ENCODE measurements at places on chromosomes 4 and X.

DNA sequence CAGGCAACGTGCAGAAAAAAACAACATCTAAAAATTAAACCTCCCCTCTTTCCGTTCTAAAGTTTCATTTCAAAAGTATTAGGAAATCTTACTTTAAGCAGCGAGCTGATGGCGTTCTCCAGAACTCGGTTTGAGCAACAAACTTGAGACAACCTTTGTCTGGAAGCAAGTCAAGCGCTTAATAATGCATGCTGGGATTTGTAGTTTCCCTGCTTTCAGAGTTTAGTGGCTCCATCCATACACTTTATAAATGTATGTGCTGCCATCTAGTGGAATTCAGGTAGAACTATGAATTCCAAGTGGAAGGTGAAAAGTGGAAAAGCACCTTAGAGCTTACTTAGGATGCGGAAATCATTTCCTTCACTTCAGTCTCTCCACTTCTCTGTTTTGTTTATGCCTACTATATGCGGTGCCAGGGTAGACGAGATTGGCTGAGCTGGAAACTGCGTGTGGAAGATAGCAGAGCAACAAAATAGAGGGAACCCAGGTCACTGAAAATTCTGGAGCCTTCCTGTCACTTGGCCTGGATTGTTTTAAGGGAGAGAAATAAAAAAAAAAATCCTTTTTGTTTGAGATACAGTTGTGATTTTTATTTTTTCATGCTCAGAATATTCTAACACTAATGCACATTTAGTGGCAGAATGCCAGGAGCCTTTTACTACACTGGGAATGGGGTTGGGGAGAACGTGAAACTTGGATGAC, at the start of gene BDH2:
Gene BDH2, minus strand, starts transcription at position 144 of the 702 bp plus-strand sequence. CDS start 3,580 bp downstream, outside the sequence.
- DNase-seq: peak; percentile 10

GRCh38 chrX:41686788-41687187, 2.0 kb upstream of the GPR34 start:
- no peak for DNase-seq

DNA sequence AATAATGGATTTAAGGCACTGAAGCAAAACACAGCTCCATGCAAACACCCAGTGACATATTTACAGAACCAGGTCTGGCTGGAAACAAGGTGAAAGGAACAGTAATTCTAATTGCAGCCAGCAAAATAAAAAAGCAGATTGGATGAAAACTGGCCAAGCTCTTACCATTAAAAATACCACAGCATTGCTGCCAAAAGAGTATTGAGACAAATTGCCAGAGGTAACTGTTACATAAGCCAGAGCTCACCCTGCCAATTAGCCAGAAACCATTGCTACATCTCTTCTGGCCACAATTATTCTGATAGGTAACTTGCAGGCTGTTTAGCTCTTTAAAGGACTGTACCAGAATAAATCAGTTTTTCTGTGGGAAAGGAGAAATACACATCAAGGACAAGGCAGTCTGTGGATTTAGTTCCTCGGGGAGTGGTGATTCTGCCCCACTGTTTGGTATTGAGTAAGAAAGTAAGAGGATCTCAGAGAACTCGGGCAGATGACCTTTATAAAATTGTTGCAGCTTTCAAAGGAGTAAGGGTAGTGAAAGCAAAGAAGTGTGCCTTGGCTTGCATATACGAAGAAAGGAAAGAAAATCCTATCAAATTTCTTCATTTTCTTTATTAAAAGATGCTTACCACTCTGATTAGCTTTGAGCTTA, 369.5 kb downstream of the PPP3CA start:
- no peak for DNase-seq

- no peak for DNase-seq
These were observed 212.7 kb upstream of the TAPT1 start for GRCh38 chr4:16438986-16439385.

GRCh38 chr4:158906073-158906472, 137.2 kb downstream of the FNIP2 start:
- no peak for DNase-seq

GRCh38 chrX:119189115-119189514, 47.0 kb upstream of the PGRMC1 start:
- DNase-seq: no peak

DNA sequence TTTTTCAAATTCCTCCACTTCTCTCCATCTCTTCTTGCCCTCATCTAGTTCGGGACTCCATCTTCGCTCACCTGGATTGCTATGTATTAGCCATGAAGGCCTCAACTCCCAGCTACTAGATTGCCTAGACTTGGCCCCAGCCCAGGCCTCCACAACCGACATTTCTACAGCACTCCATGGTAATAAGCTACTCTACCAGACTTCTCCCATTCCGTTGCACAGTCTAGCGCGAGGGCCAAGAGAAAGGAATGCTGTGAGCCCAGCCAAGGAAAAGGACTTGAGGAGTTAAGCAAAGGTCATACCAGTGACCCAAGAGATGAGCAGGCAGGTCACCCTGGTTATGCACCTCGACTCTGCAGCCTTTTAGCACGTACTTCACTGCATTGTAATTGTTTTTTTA, 75.6 kb downstream of the SOWAHB start:
- DNase-seq: no peak

DNA sequence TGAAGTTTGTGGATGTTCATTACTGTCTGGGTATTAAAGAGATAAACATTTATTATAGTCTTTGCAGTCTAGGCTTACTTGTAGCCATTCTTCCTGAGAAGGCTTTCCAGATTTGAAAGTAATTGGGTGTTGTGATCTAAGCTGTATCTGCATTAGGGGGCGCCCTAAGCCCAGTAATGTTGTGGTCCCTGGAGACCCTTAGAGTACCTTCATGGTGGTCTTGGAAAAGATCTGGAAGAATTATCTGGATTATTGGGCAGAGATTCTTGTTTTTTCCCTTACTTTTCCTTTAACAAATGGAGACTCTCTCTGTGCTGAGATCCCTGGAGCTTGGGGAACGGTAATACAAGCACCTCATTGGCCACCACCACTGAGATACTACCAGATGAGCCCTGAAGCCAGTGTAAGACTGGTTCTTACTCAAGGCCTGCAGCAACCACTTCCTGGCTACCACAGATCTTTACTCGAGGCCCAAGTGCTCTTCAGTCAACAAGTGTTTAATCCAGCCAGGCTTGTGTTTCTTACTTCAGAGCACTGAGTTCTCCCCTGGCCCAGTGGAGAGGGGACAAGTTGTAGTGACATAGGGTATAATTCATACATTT, 63.1 kb downstream of the RTL3 start:
- DNase-seq: no peak

DNA sequence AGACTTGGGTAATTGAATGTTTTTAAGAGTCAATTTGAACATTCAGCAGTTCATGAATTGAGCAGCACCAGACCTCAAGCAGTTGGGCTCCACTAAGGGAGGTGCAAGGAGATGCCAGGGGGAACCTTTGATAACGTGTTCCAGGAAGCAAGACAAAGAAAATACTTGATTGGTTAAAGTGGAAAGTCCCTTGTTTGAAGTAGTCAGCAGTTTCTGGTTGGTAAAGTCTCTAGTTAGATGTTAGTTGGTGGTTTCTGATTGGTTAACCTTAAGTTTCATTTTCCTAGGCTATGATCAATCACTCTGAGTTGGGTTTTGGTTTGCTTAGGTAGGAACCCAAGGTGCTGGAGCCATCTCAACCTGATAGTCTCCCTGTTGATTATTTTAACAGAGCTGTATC, 4.0 kb downstream of the HERC6 start:
- DNase-seq: peak; percentile 17

- DNase-seq: no peak
These were observed 1827.0 kb downstream of the C4orf33 start for GRCh38 chr4:130922955-130923354.

DNA sequence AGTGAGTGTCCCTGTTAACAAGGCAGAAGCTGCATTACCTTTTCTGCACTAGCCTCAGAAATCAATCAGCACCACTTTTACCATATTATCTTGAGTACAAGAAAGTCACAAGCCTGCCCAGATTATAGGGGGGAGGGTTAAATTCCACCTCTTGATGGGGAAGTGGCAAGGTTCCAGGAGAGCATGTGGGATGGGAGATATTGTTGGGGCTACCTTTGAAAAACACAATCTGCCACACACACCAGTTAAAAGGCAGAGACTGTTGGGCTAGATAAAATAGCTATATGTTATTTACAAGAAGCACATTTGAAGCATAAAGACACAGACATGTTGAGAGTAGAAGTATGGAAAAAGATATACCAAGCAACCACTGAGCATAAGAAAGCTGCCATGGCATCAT, 6.6 kb upstream of the AVPR2 start:
- DNase-seq: no peak

- DNase-seq: no peak
These were observed 60.4 kb downstream of the NPY5R start for GRCh38 chr4:163404080-163404479.

GRCh38 chrX:23799469-23800065, 16.6 kb downstream of the SAT1 start:
- no peak for DNase-seq

DNA sequence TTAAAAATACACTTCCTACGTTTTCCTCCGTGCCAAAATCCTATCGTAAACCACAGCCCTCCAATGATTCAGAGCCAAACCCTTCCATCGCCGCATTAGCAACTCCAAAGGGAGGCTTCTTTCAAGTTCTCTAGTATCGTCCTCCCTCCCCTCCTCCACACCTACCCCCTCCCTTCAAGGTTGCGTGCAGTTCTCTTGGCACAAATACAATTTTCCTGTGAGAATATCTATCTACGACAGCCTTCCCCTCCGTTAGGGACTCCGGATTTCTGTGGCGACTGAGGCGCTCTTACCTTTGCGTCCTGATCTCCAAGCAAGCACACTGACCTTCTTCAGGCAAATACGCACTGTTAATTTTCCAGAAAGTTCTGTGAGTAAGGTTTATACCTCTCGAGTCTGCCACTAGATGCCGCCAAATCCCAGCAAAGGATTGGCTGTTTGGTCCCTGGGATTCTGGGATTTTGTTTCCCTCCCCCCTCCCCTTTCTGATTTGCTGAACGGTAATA, 1.2 kb upstream of the MORF4L2 start:
- peak; percentile 9 for DNase-seq

DNA sequence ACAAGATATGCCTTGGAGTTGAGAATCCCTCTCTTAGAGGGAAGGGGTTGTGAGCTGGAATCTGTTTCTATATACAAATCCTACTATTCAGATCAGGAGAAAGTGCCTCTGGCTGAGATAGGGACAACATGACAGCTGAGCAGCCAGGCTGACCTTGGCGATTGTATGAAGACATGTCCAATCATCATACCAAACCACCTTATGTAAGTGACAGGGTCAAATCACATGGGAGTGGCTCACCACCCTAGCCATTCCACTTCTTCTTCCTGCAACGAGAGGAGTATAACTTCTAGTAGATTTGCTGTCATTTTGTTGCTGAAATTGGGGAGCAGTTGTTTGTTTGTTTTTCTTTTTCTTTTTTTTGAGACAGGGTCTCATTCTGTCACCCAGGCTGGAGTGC, 48.3 kb upstream of the TMEM150C start:
- DNase-seq: no peak

- DNase-seq: no peak
These were observed 604.6 kb downstream of the PCDH7 start for GRCh38 chr4:31324814-31325213.

DNA sequence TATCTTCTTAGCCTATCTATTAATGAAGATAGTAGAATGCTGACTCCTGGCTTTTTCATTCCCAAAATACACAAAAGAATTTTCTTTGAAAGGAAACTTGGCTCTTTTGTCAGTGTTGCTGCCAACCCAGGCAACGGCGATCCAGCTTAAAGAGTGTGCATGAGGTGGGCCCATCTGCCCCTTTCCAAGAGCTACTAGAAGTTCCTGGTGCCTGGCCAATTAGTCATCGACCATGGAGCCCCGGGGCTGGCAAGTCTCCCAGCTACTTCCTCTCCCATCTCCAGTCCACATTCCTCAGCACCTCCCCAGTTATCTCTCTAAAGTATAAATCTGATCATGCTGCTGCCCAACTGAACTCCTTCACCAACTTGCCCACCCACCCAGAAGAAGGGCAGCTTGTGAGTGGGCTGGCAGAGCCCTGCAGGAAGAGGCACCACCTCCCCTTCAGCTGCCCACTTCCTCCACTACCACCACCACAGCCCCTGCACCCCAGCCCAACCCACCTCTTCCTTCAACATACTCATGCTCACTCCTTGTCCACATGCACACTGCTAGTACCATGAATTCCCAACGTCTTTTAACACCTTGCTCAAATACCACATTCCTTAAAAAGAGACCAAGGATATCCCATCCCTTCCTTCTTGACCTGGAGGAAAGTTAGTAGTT, 158.2 kb upstream of the MAP3K15 start:
- DNase-seq: no peak

DNA sequence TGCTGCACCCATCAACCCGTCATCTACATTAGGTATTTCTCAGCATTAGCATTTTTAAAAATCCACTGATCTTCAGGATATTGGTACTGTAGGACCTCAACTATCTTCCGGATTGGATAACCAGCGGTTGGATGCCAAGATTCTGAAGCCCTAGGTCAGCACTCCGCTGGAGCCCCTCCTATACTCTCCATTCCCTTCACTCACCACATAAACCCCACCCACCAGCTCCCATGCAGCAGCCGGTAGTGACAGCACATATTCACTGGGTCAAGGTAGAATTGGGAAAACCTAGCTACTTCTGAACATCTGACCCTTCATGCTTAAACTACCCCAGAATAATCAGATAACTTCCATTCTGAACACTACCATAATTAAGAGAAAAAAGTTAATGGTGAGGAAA, 134.9 kb downstream of the CORIN start:
- no peak for DNase-seq

- DNase-seq: no peak
These were observed 371.8 kb upstream of the GALNTL6 start for GRCh38 chr4:171441300-171441941.

GRCh38 chrX:16796298-16796697, 10.0 kb downstream of the TXLNG start:
- no peak for DNase-seq

DNA sequence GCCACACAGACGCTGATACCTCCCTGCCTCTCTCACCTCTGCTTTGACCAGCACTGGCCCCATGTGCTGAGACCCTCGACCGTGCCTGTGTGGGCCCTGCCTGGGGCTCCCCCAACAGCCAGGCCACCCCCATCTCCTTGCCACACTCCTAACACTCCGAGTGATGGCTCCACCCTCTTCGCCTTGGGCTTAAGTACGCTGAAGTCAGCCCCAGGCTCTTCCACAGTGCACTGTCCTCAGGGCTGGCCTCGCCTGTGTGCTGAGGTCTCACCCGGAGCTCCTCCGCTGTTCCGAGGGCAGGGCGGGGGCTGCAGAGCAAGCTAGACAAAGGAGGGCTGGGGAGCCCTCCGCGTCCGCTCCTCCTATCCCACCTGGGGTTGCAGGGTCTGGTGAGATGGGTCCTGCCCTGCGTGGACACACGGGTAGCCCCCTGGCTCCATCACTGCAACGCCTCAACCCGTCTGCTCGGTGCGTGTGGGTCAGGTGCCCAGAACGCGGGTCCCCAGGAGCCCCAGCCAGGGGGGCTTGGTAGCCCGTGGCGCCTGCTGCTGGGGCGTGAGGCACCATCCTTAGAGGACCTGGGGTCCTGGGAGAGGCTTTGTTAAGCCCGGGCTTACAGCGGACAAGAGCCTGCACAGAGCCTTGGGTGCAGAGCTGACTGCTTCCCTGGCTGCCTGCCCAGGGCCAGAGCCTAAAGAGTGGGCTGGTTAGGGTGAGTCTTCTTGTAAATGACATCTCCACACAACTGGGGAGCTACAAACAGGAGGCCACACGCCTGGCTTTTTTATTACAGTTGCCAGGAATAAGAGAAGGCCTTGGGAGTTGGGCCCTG, 42.6 kb upstream of the NKX1-1 start:
- DNase-seq: no peak

- no peak for DNase-seq
These were observed 43.5 kb downstream of the DDIT4L start for GRCh38 chr4:100146756-100147155.

All from stimulated activated CD4-positive, alpha-beta T cell treated with anti-CD3 and anti-CD28 coated beads, TNF-alpha, amount 100 ng/mL, for 1 hour (primary cell).